ENCODE measurements at places on chromosomes 7 and 10.

- no peak for ATAC-seq
Observed at GRCh38 chr10:71292624-71293445, 26.2 kb upstream of the SLC29A3 start.

DNA sequence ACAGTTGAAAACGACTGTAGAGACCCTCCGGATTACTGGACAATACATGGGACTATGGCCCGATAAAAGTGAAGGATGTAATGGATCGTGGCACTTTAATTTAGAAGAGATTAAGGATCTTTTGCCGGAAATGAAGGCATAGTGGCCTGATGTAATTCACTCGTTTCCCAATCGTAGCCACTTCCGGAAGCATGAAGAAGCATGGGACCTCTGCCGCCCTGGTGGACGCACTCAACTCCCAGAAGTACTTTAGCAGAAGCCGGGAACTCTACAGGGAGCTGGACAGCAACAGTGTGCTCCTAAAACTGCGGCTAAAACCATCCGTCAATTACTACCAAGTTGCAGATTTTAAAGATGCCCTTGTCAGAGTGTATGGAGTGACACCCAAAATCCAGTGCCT is 59.6 kb upstream of the NUPR2 start:
- no peak for ATAC-seq

DNA sequence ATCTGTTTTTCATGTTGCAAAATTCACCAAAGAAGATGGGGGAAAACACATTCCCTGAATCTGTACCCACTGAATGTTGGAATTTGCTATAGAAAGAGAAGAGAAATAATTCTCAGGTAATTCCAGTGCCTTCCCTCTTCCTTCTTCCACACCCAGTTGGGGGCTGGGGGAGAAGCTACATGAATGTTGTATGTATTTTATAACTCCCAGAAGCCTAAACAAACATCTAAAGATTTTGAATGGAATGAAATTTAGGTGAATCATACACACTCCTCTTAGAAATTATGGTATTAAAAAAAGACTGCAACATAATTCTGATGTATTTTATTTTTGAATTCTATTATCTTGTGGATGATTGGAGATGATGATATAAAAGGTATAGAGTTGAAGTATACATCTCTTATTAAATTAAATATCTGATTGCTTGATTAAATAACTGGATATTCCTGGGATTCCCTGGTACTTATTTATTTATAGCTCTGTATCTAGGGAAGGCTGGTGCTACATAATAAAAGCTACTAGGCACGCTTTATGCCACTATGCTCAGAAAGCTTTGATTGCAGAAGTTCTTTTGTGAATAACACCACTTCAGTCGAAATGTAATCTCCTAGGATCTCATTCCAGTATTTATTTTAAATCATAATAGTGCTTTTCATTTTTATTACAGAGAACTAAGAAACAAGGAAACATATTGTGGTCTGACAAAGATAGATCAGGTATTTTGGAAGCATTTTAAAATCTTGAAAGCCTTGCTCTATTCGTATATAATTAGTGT is 98.5 kb downstream of the MCU start:
- ATAC-seq, result no peak

DNA sequence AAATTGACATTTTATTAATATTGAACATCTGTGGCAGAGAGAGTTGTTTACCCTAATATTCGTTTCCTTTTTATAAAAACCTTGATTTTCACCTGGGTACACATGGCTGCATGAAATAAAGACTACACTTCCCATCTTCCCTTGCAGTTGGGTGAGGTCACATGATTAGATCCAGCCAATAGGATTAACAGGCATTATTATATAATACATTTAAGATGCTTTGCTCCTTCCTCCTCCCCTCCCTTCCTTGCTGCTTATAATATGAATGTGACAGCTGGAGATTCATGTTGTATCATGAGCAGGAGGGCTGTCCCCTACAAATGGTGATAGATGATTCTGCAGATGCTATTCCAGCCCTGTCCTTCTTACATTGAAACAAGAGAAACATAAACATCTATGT is 146.6 kb downstream of the SH2D4B start:
- no peak for ATAC-seq

GRCh38 chr7:40463446-40463845 is 328.6 kb downstream of the SUGCT start:
- ATAC-seq, result no peak

- ATAC-seq, result no peak
Observed at GRCh38 chr7:29150856-29151255, 4.5 kb upstream of the CPVL start.

GRCh38 chr10:78975926-78976325 is 92.8 kb upstream of the ZMIZ1 start:
- no peak for ATAC-seq

DNA sequence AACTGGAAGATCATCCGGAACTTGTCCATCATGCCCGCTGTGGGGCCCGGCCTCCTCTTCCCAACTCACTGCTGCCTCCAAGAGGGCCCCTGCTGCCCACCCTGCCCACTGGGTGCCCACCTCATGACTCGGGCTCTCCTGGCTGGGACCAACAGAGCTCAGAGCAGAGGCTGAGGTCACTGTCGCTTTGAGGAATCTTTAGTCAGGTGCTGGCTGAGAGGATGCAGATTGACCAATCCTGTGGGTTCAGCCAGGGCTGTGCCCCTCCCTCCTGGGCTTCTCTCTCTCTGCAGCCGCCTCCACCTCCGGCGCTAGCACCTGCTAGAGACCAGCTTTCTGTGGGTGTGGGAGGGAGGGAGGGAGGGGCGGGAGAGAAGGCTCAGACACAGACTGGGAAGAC is at the start of gene CALHM1:
Gene CALHM1 (minus strand): TSS at position 181 of the 400 bp plus-strand sequence. CDS start 149 bp downstream, at position 32.
- ATAC-seq, result no peak

GRCh38 chr7:113209449-113210203 is 91.3 kb upstream of the SMIM30 start:
- ATAC-seq, result no peak

GRCh38 chr10:49597426-49598163 is 12.5 kb upstream of the SLC18A3 start:
- ATAC-seq, result no peak

DNA sequence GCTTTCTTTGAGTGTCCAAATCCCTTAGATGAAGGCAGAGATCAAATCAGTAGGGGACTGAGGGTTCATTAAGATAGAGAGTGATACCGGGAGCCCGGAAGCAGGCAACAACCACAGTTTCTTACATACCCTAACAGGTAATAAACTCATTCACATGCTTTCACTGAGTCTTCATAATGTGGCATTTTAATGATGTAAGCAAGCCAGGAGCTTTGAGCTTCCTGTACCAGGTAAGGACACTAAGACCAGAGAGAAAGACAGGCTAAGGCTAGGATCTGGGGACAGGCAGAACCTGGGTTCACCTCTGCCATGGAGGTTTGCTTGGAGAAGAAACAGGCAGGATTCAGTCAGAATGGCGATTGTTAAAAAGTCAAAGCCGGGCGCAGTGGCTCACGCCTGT is 618.3 kb downstream of the GALNT17 start:
- no peak for ATAC-seq

- no peak for ATAC-seq
Observed at GRCh38 chr7:25389489-25390106, 161.3 kb upstream of the NPVF start.

DNA sequence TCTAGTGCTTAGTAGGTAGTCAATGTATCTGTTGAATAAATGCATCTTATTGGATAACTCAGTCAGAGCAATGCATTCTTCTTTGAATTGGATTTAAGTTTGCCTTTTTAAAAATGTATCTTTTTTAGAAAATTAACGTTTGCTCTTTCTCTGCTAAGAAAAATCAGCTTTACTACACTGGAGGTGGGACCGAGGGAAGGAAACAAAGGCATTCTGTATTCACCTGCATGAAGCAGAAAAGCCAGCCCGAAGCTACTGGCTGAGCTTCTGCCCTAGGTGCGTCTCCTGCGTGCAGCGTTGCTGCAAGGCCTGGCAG is 22.2 kb upstream of the ITGB1 start:
- no peak for ATAC-seq

DNA sequence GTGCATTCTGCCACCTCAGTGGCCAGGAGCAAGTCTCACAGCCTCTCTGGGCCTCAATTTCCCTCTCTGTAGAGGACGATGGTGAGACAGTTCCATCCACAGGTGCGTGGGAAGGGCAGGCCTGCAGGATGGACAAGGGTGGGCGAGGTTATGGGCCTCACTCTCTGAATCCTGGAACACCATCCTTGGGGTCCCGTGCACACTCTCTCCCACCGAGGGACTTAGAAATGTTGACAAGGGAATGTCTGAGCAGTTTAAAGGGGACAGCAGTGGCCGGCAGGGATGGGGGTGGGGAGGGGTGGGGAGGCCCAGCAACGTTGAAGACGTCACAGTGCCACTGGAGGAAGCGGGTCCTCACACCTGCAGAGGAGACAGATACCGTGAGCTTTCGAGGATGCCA is 111.5 kb downstream of the FOXL3 start:
- ATAC-seq, result no peak

DNA sequence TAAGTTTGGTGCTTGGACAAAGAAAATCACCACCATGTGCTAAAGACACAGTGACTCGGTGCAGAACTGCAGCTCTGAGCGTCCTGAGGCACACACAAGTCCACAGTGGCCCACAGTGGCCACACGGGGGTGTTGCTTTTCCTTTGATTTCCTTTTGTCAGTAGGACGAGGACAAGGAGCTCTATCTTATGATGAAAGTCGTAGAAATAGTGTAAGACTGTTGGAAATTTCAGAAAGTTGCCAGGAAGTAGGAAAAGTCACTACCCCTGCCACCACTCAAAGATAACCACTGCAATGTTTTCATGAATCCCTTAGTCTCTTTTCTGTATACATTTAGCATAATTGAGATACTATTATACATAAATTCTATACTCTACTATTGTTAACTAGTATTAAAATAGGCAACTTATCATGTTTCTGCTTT is 146.0 kb downstream of the TNS3 start:
- ATAC-seq, result peak; percentile 78

GRCh38 chr10:113073549-113074189 is 123.6 kb downstream of the TCF7L2 start:
- peak; percentile 90 for ATAC-seq

- no peak for ATAC-seq
Observed at GRCh38 chr10:103582331-103583123, 89.0 kb downstream of the NEURL1 start.

DNA sequence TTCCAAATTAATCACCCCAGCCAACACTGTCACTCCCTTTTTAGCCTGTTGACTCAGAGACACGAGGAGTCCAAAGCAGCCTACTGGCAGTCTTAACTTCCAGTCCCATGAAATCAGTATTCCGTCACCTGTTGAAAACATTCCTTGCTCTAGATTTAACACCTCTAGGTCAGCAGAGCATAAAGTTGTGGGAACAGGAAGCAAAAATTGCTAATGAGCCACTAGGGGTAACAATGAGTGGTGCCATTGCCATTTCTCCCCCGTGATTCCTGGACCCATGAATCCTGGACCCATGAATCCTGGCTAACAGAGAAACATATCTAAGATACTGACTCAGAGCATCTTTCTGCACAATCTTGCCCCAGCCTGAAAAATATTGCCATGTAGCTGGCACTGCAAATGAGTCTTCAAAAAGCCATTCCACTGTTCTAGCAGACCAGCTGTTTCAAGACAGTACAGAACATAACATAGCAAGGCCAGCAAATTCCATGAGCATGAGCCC is 252.7 kb upstream of the PTER start:
- ATAC-seq, result no peak

GRCh38 chr10:89829887-89830269 is 128.5 kb downstream of the KIF20B start:
- no peak for ATAC-seq

- ATAC-seq, result no peak
Observed at GRCh38 chr7:148575640-148576411, 14.7 kb upstream of the C7orf33 start.

GRCh38 chr10:77110757-77111156 is 526.9 kb downstream of the KCNMA1 start:
- no peak for ATAC-seq

- ATAC-seq, result no peak
Observed at GRCh38 chr10:84123362-84123761, 15.9 kb upstream of the GHITM start.

DNA sequence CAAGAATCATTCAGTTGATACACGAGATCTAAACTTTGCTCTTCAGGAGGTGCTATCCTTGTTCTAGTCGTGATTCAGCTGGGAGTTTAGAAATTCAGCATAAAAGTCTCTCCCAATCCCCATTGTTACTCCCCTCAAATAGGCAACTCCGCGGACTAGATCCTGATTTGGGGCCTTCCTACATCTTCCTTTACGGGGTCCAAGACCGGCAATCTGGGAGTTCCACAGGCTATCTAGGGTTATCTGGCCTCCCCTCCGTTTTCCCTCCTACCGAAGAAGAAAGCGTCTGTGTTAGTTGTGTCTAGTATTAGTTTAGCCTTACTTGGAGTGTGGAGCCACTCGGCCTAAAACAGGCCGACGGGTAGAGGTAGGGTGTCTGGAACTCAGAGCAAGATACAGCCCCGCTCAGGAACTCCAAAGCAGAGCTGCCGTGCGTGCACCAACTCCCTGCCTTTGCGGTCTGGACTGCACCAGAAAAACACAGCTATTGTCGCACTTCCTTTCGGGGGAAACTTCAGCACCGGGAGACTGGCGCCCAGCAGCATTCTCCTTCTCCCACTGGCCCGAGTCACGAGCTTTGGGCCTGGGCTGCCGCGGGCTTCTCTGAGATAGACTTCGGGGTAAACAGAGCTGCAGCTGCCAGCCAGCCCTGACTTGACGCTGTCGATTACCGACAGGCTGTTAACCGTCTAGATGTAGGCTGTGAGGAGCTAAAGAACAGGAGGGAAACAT is 1.5 kb upstream of the DLX5 start:
- ATAC-seq, result no peak

- ATAC-seq, result no peak
Observed at GRCh38 chr7:108171164-108171563, 41.0 kb upstream of the LAMB4 start.

DNA sequence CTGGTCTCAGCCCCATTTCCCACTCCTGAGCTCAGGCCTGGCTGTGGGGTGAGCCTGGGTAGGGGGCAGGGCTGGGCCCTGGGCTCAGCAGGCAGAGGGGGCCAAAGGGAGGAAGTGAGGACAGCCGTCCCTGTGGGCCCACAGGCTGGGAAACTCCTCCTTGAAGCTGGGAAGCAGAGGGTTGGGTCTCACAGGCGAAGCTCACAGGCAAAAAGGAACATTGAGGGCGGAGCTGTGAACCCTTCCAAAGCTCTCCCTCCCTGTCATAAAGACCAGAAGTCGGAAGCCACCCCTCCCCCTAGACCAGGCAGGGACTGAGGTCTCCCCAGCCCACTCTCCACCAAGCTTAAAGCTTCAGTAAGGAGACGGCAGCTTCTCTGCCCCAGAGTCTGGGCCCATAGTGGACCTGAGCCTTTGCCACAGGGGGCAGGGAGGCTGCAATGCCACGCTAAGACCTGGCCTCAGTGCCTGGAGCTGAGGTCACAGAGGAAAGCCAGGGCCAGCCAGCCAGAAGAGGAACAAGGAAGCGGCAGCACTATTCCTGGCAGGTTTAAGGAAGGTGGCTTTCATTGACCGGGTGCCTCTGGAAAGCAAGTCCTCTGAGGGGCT is 1.0 kb upstream of the KCP start:
- ATAC-seq, result peak; percentile 38

DNA sequence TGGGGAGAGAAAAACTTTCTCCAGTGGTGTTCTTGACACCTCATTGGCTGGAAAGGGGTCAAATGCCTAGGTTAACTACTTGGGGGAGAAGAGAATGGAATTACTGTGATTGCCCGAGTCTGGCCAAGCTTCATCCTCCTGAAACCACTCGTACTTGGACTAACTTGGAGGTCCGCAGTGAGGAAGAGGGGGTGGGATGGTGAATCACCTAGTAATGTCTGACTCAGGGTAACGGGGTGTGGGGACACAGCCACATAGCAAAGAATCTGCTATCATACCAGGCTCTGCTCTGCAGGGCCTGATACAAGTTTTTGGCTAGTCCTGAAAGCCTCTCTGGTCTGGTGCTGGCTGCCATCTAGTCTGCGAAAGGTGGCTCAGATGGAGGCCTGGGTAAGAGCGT is 190.9 kb downstream of the RPS24 start:
- ATAC-seq, result no peak
